OCI-LY7 (cell line): ENCODE measurements at places on chromosomes 16 and 17.

- DNase-seq: no peak
These were observed 24.1 kb downstream of the GSE1 start for GRCh38 chr16:85637061-85637807.

DNA sequence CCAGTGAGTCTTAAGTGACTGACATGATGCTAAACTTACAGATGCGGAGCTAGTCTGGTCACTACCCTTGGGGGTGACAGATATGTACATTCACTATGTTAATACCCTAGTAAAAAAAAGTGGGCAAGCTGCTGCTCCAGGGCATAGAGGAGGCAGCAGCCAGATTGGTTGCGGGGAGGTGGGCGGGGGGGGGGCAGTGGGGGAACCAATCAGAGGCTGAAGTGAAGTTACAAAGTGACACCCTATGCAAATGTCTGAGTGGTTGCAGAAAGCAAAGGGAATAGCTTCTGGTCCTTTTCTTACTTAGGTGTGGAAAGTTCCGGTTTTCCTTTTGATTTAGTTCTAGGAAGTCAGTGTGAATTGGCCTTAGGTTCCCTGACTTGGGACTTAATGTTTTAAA is 12.1 kb downstream of the NDEL1 start:
- DNase-seq: no peak

- peak; percentile 55 for DNase-seq
These were observed 4.4 kb upstream of the HOXB5 start for GRCh38 chr17:48597778-48598631.

DNA sequence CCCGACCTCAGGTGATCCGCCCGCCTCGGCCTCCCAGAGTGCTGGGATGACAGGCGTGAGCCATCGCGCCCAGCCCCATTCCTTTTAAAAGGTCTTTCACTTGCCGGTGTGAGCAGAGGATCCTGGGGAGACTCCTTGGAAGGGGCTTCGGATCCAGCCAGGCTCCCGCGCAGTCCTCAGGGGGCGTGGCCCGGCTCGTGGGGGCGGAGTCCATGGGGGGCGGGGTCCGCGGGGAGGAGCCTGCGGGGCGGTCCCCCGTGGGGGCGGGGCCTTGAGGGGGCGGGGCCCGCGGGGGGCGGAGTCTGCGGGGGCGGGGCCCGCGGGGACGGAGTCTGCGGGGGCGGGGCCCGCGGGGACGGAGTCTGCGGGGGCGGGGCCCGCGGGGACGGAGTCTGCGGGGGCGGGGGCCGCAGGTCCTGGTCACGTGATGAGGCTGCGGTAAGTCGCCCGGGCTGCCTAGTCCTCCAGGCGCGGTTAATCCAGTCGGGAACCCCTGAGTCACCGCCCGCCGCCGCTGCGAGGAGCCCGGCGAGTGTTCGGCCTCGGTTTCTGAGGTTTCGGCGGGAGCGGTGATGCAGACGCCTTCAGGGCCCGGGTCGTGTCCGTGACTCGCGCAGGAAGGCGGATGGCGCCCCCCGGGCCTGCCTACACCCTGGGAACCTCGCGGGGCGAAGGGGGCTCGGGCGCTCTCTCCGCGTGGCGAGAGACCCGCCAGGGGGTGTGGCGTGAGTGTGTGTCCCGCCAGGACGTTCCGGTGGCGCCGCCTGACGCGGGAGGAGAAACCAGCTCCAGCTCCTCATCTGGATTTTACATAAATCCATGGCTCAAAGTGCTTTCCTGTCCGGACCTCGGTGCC is 23.6 kb upstream of the ABR start:
- peak; percentile 62 for DNase-seq

DNA sequence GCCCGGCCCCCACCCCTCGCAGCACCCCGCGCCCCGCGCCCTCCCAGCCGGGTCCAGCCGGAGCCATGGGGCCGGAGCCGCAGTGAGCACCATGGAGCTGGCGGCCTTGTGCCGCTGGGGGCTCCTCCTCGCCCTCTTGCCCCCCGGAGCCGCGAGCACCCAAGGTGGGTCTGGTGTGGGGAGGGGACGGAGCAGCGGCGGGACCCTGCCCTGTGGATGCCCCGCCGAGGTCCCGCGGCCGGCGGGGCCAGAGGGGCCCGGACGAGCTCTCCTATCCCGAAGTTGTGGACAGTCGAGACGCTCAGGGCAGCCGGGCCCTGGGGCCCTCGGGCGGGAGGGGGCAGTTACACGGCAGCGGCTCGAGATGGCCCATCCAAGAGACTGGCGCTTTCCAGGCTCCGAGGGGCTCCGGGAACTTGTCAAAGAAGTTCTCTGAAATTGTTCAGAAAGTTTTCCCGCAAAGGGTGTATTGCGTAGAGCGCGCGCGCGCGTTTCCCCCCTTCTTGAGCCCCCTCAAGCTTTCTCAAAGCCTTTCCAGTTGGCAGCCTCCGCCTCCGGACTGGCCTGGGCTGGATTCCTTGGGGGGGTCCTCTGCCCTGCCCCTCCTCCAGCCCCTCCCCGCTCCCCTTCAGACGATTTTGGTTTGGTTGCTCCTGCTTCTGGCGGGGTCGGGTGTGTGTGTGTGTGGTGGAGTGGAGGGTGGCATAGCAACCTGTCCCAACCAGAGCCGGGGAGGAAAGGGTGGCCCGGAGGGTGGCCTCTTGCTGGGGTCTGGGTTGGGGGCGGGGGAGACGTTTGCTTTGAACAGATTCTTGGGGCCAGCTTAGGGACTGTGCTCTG is 504 bp downstream of the ERBB2 start:
- no peak for DNase-seq

- DNase-seq: no peak
These were observed 47.6 kb downstream of the MED13 start for GRCh38 chr17:62017496-62017895.

- DNase-seq: no peak
These were observed 168.0 kb upstream of the RPH3AL start for GRCh38 chr17:520447-521182.

GRCh38 chr17:47949946-47950345 is 7.7 kb downstream of the PRR15L start:
- peak; percentile 17 for DNase-seq

DNA sequence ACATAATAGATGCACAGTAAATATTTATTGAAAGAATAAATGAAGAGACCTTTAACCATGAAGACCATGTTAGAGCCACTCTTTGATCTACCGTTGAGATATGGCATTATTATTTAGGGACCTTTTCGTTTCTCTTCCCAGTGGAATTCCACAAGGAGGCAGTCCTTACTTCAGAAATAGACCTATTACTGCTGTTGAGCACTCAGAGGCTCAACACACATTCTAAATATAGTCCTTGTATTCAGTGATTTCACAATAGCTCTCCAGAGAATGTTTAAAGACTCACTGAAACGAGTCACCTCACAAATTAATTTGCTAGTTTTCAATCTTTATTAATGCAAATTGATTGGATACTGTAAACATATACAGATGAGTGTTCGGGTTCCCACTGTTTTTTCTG is 603.8 kb downstream of the CDH8 start:
- no peak for DNase-seq

GRCh38 chr17:352421-353212 is at the start of gene RPH3AL:
RPH3AL (minus strand) TSS chr17:352807; CDS start chr17:327543, 25,264 bp downstream.
- no peak for DNase-seq

DNA sequence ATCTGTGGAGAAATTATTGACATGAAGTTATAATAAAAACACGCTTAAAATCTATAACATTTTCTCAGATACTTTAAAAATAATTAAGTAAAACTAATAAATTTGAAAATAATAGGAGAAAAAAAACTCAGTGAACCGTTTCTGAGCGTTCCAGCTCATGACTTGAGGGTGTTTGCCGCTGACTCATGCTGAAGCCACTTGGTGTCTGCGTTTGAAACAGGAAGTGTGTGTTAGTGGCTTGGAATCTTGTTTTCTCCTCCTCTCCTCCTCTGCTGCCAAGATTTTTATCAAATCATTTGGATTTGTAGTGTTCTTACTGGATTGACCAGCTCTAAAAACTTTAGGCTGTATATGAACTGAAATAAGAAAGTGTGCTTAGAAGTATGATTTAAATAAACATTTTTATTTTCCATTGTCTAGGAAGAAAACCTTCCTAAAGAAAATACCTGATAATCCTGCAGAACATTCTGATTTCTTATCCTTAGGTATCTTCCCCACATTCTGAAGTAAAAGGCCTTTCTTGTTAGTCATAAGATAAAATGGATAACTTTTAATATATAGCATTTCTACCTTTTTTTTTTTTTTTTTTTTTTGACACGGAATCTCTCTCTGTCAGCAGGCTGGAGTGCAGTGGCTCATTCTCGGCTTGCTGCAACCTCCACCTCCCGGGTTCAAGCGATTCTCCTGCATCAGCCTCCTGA is 30.8 kb downstream of the USP10 start:
- peak; percentile 59 for DNase-seq

- DNase-seq: no peak
These were observed 26.3 kb upstream of the LHX1 start for GRCh38 chr17:36911001-36911400.

DNA sequence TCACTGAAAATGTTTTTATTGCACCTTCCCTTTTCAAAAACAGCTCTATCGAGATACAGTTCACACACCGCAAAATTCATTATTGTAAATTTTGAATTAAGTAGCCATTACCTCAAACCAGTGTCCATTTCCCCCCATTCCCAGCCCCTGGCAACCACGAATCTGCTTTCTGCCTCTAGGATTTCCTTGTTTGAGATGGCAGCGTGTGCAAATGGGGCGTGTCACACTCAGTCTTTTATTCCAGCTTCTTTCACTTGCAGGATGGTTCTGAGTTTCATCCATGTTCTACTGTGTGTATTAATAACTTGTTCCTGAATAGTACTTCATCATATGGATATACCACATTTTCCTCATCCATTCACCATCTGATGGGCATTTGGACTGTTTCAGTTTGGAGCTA is 14.8 kb downstream of the ACSF3 start:
- no peak for DNase-seq

DNA sequence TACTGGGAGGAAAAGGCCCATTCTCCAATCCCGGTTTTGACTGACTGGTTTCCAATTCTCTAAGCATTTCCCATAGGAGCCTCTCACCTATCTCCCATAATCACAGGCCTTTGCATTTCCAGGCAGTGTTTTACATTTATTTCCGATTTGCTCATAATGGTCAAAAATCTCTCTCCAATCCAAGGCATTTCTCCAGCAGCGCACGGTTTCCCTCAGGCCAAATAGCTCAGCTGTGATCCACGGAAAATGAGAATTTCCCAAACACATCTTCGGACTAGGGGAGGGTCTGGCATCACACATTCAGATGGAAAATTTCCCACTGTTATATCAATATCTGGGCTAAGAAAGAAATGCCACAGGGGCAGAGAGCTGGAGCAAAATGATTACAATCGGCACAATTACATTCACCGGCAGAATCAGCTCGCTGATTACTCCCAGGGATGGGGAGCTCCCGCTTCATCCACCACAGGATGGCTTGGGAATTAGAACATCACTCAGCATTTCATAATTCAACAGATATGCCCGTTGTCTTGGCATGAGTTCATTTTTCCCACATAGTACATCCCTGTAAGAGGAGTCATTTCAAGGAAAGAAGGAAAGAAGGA is 6.7 kb downstream of the PIPOX start:
- no peak for DNase-seq

DNA sequence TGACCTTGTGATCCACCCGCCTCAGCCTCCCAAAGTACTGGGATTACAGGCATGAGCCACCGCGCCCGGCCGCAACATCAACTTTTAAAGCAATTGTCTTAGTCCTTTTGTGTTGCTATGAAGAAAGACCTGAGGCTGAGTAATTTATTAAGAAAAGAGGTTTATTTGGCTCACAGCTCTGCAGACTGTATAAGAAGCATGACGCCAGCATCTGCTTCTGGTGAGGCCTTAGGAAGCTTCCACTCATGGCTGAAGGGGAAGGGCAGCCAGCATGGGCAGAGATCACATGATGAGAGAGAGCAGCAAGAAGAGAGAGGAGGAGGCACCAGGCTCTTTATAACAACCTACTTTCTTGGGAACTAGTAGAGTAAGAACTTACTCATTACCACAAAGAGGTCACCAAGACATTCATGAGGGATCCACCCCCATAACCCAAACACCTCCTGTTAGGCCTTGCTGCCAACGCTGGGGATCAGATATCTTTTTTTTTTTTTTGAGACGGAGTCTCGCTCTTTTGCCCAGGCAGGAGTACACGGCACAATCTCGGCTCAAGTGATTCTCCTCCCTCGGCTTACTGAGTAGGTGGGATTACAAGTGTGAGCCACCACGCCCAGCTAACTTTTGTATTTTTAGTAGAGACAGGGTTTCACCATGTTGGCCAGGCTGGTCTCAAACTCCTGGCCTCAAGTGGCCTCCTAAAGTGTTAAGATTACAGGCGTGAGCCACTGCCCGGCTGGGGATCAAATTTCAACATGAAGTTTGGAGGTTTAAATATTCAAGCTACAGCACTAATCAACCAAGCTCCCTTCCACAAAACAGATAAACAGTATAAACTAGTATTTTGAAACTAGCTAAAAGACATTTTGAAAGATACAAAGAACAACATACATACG is 21.4 kb upstream of the GPT2 start:
- DNase-seq: no peak

- DNase-seq: no peak
These were observed 791 bp upstream of the PLD6 start for GRCh38 chr17:17206913-17207335.

GRCh38 chr16:12340151-12340733 is 363.7 kb downstream of the SNX29 start:
- DNase-seq: peak; percentile 67

GRCh38 chr16:30892670-30893416 is 1.0 kb downstream of the BCL7C start:
- DNase-seq: no peak

DNA sequence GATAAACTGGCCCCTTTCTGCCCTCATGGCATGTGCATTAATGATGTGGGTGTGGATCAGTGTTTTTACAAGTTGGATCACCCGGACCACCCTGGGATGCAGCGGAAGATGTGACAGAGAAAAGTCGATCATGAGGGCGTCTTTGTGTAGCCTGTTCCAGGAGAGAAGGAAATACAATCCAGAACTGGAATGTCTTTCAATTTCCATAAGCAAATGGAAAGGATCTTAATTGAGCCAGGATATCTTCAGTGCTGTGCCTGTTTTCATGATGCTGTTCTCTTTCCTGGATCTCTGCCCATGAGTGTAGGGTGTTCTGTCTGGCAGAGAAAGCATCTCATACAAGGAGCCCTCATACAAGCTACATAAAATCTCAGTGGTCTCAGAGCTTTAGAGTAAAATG is 481.4 kb downstream of the XYLT1 start:
- DNase-seq: no peak

- no peak for DNase-seq
These were observed 280.8 kb upstream of the IRX5 start for GRCh38 chr16:54649876-54650275.

- no peak for DNase-seq
These were observed 1.1 kb downstream of the CDH15 start for GRCh38 chr16:89172528-89173173.
